Caco-2 (cell line): ENCODE measurements at places on chromosomes 4 and X. TPM values are rescaled to one million over a fixed set of nuclear protein-coding genes. Genes with fewer than 3 reads are reported as not detected.
A peak's percentile ranks its signal among the peaks of the same experiment; 100 is the strongest.

DNA sequence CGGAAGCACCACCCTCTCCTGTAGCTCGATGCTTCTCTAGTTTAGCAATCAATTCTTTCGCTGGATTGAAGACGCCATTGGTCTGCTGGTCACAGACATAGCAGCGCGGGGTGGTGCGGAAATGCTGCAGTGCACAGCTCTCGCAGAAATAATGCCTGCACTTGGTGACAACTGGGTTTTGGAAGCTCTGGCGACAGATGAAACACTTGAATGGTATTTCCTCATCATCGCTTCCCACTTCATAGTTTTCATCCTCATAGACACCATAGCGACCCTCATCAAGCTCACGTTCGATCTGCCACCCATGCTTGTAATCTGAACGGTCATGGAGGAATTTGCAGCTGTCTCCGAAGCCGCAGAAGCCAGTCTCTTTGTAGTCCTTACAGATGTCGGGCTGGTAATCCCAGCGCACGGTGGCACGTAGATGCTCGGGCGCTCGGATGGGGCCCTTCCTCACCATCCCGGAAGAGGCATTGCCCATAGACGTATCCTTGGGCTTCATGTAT is 854 bp downstream of the RNF113A start:
- peak overlapping the region; percentile 96 for H3K27ac ChIP-seq
- no peaks in the 10 kb centered on the region for H3K27me3 ChIP-seq
- H3K4me3 ChIP-seq: peak overlapping the region; percentile 74

Gene SPANXA1
- total RNA-seq: not detected in 2 replicates

Gene VCX2
- total RNA-seq: not detected in 2 replicates

DNA sequence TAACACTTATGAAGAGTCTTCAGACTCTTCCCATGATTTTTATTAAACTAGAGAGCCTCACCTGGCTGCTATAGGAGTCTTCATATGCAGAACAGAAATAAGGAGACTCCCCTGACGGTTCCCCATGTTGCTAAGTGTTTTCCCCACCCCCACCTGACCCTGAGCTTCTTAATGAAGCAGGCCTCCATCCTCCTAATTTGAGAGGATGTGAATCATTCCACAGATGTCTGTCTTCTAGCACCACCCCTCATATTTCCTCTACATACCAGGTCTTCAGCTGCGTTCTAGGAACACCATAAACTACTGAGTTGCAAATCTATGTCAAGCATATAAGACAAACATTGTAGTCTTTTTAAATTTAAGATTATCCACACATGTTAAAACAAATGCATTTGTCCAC is 36.9 kb downstream of the RP2 start:
- H3K4me3 ChIP-seq: no peak overlapping the region
- H3K27me3 ChIP-seq: no peaks in the 10 kb centered on the region
- H3K4me1 ChIP-seq: no peaks in the 10 kb centered on the region
- no peak for DNase-seq

DNA sequence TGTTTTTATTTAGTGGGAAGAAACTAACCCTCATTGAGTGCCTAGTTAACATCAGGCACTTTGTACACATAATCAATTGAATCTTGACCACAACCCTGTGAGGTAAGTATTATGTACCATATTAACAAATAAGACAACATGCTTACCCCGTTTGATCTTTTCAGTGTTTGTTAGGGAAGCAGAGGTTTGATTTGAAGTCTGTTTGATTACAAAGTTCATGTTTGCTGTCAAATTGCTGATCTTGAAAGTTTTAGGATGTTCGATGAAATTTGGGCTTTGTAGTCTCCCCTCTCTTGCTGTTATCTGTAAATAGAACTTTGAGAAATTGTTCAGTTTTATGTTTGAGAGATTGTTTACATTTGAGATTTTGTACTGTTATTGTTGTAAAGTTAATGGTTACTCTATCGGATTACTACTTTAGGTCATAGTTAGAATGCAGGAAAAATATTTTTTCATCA is 13.4 kb upstream of the ADH4 start:
- peak overlapping the region; percentile 53 for H3K27ac ChIP-seq
- DNase-seq: peak; percentile 70
- H3K4me3 ChIP-seq: no peak overlapping the region
- H3K27me3 ChIP-seq: no peaks in the 10 kb centered on the region
- peaks cover 1% of the 10 kb centered on the region; the same call in 1 of the 2 replicates for H3K36me3 ChIP-seq

GRCh38 chr4:8765084-8765483 is 106.6 kb downstream of the HMX1 start:
- H3K27me3 ChIP-seq: no peaks in the 10 kb centered on the region; the same call in 1 of the 2 replicates
- no peak for DNase-seq
- no peak overlapping the region for H3K4me3 ChIP-seq
- H3K27ac ChIP-seq: no peak overlapping the region
- no peaks in the 10 kb centered on the region for H3K4me1 ChIP-seq

Gene MORC4
- 67.6 and 69.7 TPM in 2 replicates for total RNA-seq

DNA sequence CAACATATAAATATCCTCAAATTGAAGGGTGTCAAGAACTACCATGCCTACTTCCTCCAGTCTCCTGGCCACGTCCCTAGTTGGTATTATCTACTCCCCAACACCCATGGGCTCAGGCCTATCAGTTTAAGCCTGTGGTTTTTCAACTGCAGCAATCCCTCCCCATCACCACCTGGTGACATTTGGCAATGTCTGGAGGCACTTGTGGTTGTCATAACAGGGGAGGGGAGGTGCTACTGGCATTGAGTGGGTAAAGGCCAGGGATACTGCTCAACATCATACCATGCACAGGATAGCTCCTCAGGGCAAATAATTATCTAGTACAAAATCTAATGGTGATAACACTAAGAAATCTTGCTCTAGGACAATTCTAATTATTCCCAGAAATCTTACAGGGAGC is 95.3 kb downstream of the COMMD8 start:
- H3K36me3 ChIP-seq: no peaks in the 10 kb centered on the region
- no peaks in the 10 kb centered on the region for H3K4me1 ChIP-seq
- DNase-seq: no peak
- no peak overlapping the region for H3K4me3 ChIP-seq
- no peak overlapping the region for H3K27ac ChIP-seq

GRCh38 chr4:21901831-21902230 is 46.7 kb downstream of the KCNIP4 start:
- no peak for DNase-seq
- H3K36me3 ChIP-seq: no peaks in the 10 kb centered on the region
- no peaks in the 10 kb centered on the region for H3K4me1 ChIP-seq
- H3K4me3 ChIP-seq: no peak overlapping the region

- no peak overlapping the region for H3K4me3 ChIP-seq
- no peaks in the 10 kb centered on the region for H3K4me1 ChIP-seq
- DNase-seq: no peak
- H3K27ac ChIP-seq: no peak overlapping the region
- no peaks in the 10 kb centered on the region for H3K36me3 ChIP-seq
- no peaks in the 10 kb centered on the region for H3K27me3 ChIP-seq
Measured at GRCh38 chr4:144666539-144667175, 20.7 kb downstream of the HHIP start.

DNA sequence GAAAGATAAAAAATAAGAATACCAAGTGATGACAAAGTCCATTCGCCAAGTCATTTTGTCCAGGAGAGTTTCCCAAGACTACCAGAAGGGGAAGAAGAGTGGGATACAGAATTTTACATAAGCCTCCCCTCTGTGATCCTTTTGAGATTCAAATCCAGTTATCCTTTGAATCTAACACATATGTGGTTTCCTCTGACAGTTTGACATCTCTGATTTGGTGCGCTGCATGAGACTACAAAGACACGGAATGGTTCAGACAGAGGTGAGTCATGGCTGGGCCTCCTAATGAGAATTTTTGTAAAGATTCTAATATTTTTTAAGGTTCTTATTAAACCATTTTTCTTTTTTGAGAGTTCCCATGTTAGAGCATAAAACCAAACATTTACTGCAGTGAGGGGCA is 38.3 kb downstream of the SLC10A6 start:
- DNase-seq: no peak
- H3K4me1 ChIP-seq: no peaks in the 10 kb centered on the region
- H3K4me3 ChIP-seq: no peak overlapping the region
- H3K27me3 ChIP-seq: no peaks in the 10 kb centered on the region

Gene BEND2
- not detected in 2 replicates for total RNA-seq

DNA sequence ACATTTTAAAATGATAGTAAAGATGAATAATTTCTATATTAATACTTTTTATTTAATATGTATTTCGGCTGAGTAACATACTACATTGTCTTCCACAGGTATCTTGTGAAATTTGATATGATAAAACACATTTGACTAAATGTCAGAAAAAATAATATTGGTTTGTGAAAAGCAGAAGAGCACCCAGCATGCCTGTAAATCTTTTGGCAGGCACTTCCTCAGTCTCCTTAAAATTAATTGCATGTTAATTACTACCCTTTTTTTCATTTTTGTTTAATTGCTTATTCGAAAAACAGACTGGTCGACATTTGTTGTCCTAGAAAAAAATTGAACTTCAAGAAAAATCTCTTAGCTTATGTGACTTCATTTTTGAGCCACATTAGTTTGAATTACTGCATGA is 40.6 kb downstream of the CLCN3 start:
- no peak overlapping the region; the same call in 1 of the 2 replicates for H3K4me3 ChIP-seq
- H3K36me3 ChIP-seq: no peaks in the 10 kb centered on the region
- no peak for DNase-seq
- no peaks in the 10 kb centered on the region for H3K27me3 ChIP-seq
- peaks cover 31% of the 10 kb centered on the region for H3K4me1 ChIP-seq

DNA sequence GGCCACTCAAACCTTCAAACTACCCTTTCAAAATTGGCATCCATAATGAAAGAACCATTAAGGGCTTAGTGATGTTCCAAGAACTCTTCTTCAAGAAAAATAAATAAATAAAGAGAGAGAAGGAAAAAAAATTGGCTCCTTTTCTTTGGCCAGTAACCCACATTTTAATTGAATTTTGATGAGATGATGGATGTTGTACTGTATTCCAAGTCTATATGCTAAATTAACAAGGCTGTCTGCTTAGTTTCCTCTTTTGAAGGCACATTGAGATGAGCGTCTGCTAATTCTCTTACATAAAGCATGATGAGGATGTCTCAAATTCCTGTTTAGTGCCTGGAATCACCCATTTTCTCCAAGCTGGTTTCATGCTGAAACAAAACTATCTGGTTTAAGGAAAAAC is 33.4 kb downstream of the PHOX2B start:
- no peak overlapping the region for H3K27ac ChIP-seq
- no peak for DNase-seq
- H3K4me3 ChIP-seq: no peak overlapping the region

DNA sequence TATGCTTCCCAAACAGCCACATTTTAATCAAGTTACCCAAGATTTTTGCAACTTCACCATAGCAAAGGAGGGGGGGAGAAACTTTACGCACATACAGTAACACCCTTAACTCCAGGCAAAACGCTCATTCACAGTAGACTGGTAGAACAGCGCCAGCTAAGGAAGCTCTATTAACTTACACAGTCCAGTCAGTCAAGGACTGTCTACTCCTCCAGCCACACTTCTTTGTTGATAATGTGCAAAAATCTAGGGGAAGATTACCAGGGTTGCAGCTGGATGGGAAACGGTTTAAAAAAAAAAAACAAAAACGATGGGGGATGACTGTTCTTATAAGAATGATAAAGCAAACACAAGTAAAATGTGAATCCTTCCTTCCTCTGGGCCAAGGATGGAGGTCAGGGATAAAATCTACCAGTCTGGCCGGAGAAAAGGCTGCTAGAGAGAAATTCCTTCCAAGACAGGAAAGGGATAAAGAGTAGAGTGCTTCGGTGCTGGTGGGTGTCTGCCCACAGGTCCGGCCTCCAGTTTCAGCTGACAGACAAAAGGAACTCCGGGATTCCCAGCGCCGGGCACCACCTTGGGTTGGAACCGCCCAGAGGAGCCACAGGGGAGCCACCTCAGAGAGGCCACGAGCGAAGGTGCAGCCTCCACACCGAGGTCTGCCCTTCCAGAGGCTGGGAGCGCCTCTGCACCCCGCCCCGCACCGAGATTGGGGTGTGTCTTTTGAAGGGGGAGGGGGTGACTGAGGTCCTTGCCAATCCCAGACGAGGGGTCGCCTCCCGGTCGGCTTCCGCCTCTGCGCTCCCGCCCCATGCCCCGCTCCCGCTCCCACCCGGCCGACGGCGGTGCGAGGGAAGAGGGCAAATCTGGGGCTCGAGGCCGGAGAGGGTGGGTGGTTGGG is 811 bp downstream of the ANKRD50 start:
- no peak overlapping the region for H3K27ac ChIP-seq
- DNase-seq: peak; percentile 73
- no peaks in the 10 kb centered on the region for H3K27me3 ChIP-seq
- H3K36me3 ChIP-seq: no peaks in the 10 kb centered on the region
- peak overlapping the region; percentile 82 for H3K4me3 ChIP-seq

- DNase-seq: no peak
- H3K4me1 ChIP-seq: no peaks in the 10 kb centered on the region
- no peaks in the 10 kb centered on the region for H3K27me3 ChIP-seq
- peaks cover 1% of the 10 kb centered on the region; the same call in 1 of the 2 replicates for H3K36me3 ChIP-seq
- H3K4me3 ChIP-seq: no peak overlapping the region
Measured at GRCh38 chrX:2934715-2935710, 5.9 kb upstream of the ARSD start.

DNA sequence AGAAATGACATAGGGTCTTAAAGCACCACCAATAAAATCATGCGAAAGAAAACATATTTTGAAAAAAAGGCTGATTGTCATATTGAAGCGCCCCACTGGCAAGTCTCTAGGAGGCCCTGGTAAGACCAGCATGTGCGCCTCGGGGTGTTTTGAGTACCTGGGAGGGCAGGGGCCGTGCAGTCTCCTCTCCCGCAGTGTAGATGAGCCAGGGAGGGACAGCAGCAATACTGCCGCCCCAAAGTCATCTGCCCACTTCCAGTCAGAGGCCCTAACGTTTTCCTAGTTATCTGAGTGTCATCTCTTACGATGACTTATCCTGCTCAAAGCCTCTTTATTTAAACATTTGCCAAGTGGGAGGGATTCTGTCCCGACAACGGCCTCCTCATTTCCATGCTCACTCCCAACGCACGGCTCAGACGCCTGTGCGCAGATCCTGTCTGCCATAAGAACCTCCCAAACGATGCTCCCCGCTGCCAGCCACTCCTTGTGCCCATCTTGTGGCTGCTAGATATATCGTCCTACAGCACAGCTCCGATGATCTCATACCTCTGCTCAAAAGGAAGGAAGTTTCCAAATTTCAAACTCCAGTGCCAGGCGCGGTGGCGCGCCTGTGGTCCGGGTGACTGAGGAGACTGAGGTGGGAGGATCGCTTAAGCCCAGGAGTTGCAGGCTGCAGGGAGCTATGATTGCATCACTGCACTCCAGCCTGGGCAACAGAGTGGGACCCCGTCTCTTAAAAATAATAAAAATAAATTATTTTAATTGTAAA is 17.2 kb upstream of the SCRG1 start:
- no peaks in the 10 kb centered on the region for H3K4me1 ChIP-seq
- H3K36me3 ChIP-seq: no peaks in the 10 kb centered on the region
